ENCODE measurements at places on chromosomes 6 and 20. TPM values are rescaled to one million over a fixed set of nuclear protein-coding genes. Genes with fewer than 3 reads are reported as not detected.

The DZANK1 gene
- total RNA-seq = 0.38 TPM

DNA sequence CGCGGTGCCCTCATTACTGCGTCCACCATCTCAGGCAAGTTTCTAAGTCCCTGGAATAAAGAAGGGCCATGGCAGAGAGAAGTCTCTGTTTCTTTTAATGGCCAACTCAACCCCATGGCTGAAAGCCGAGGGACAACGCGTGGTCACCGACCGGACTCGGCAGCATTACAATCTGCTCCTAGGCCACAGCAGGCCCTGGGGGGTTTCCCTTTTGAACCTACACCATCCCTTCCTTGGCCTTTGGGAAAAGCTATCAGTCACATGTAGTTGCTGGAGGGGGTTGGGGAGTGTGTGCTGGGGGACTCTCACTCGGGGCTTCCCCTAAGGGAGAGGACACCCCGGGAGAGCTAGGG is 11.1 kb upstream of the FAM83C start:
- no peak for DNase-seq

DNA sequence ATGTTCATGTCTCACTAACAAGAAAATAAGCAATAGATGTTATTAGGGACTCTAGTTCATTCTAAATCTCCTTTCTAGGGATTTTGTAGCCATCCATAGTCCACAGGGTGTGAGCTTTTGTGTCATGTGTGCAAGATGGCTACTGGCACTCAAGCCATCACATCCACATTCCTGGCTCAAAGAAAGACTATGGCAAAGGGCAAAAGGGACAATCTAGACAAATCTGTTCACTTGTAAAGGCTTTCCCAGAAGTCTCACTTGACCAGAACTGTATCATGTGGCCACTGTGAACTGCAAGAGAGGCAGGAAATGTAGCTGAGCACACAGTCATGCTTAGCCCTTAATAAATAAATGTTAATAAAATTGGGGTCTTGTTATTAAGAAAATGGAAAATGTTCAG is 212.6 kb upstream of the EXOC2 start:
- no peak for DNase-seq

DNA sequence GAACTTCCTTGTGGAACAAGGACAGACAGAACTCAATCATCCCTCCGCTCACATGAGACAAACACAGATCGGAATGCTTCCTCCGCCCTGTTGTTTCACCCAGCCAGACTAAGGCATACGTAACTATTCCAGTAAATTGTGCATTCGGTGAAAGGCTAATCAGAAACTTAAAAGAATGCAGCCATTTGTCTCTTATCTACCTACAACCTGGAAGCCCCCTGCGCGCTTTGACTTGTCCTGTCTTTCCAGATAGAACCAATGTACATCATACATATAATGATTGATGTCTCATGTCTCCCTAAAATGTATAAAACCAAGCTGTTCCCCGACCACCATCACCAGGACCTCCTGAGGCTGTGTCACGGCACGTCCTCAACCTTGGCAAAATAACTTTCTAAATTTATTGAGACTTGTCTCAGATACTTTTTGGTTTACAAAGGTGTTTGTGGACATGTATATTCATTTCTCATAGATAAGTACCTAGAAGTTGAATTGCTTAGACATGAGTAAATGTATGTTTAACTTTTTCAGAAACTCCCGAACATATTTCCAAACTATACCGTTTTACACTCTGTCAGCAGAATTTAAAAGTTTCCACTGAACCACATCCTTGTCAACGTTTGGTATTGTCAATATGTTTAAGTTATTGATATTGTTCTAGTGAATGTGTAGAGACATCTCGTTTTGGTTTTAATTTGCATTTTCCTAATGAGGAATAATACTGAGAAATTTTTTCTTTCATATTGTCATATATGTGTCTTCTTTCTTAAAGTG is 197.6 kb upstream of the THBS2 start:
- DNase-seq = no peak

- no peak for DNase-seq
Measured at GRCh38 chr6:16496210-16496609, 257.8 kb downstream of the GMPR start.

DNA sequence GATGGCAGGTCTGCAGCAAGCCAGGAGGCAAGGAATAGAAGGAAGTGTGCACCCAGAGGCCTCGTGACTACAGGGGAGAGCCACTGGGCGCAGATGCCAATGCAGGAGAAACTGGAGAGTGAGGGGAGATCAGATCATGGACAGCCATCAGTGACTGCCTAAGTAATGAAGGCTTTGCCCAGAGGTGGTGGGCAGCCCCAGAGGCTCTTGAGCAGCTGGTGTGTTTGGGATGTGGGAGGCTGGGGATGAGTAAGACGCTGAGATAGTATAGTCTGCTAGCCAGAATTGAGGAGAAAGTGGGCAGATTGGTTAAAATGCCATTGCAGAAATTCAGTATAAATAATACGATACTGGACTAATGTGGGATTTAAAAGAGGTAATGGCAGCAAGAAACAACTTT is 111.9 kb downstream of the MAP3K4 start:
- DNase-seq = no peak

DNA sequence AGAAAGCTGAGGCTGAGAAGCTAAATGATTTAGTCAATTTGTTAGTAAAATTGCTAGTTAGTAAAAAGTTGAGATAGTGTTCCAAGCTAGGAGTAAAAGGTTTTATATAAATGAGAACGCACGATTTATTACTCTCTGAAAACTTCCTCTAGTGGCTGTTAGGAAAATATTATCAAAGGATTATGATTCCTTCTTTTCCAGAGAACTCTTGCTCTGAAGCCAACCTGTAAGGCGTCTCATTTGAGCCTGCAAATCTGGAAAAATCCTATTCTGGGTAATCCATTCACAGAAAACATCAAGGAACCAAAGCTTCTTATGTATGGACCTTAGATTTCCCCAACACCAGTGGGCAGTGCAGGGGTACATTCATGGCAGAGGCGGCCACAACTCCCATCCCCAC is 252.7 kb downstream of the SOD2 start:
- DNase-seq = no peak

DNA sequence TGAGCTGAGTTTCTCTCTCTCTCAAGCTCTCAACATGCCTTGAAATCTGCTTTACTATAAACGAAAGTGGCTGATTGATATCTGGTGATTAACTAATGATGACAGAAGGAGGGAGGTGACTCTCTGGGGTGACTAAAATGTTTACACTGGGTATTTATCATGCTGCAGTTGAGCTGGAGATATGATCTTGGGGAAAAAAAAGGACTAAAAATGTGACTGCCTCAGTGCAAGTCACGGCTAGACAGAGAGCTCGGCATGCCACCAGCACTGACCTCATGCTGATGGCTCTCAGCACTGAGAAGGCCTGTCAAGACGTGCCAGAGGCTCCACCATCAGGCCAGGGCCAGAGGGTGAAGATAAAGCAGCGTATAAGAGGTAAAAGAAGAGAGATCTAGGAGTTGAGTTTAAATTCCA is 103.1 kb upstream of the SPACA1 start:
- no peak for DNase-seq

GRCh38 chr6:32679492-32679891 is 13.0 kb upstream of the HLA-DQB1 start:
- no peak for DNase-seq

The PTK6 gene
- under 0.01 TPM for total RNA-seq

The TAB2 gene
- total RNA-seq = 19.0 TPM

DNA sequence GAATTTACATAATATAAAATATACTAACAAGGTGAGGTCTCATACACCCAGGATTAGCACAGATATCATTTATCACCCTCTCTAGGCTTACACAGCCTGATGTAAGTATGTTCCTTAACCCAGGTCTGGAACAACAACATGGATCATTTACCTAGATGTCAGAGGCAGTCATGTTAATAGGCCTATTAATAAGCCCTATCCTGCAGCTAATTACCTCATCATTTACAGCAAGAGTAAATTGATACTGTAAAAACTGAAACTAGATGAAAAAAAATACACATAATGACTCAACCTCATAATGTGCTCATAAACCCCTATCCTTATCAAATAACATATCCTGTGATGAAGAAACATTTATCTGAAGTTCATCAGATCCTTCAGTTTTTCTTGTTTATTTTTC is 334.3 kb upstream of the MANEA start:
- no peak for DNase-seq

The GJA1 gene
- total RNA-seq = 1,357 TPM

DNA sequence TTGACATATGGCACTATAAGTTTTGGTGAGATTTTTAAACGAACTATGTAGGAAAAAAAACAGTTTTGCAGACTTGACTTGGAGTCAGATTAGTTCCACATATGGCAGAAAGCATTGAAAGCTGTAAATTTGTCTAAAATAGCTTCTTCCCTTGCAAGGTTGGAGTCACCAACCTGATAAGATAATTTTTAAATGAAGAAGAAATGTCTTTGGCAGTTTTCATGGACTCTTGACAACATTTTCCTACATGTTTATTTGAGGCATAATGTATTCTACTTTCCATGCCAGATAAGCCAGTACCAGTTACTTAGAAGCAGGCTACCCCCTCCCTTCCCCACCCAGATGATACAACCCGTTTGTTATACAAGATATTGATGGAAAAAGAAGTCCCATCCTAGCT is 5.2 kb downstream of the KLHL32 start:
- no peak for DNase-seq

GRCh38 chr6:11096109-11096508 is 2.5 kb downstream of the SMIM13 start:
- no peak for DNase-seq

GRCh38 chr6:4313044-4313686 is 177.8 kb upstream of the ECI2 start:
- DNase-seq = peak; percentile 96

DNA sequence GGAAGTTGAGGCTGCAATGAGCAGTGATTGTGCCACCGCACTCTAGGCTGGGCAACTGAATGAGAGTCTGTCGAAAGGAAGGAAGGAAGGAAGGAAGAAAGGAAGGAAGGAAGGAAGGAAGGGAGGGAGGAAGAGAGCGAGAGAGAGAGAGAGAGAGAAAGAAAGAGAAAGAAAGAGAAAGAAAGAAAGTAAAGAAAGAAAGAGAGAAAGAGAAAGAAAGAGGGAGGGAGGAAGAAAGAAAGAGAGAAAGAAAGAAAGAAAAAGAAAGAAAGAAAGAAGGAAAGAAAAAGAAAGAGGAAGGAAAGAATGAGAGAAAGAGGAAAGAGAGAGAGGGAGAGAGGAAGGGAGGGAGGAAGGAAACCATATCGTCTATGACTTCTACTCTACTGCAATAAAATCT is 60.2 kb downstream of the OPRM1 start:
- DNase-seq = no peak

The BTBD3 gene
- total RNA-seq = 79.3 TPM

The PAK5 gene
- under 0.01 TPM for total RNA-seq

The PGC gene
- total RNA-seq = not detected

The NOTCH4 gene
- total RNA-seq = 13.3 TPM

The PPP1R3D gene
- total RNA-seq = 5.5 TPM

GRCh38 chr20:61763740-61764400 is 301.8 kb downstream of the TAF4 start:
- no peak for DNase-seq

DNA sequence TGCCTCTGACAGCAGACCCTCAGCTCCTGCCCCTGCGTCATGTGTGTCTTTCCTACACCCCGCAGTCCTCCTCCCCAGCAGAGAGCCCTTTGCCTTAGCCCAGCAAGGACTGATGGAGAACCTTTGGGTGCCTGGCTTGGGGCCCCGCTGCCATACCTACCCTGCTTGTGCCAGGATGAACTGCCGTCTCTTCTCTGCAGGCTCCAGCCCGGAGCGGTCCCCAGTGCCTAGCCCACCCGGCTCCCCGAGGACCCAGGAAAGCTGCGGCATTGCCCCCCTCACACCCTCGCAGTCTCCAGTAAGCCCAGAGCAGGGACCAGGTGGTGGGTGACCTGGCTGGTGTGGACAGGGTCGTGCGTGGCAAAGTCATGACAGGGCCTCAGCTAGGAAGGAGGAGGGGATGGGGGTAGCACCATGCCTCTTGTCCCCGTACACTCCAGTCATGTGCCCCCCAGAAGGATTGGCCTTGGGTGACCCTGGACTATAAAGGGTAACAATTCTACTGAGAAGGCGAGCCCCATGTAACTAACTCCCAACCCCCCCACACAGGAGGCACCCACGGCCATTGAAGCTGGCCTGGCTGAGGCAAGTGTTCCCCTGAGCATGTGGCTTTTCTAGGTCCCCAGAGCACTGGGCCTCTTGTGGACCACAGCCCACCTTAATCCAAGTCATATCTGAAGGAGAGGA is 8.3 kb downstream of the HSPA12B start:
- no peak for DNase-seq

The RGS17 gene
- 3.3 TPM for total RNA-seq

Measured in dermis microvascular lymphatic vessel endothelial cell (primary cell).